ENCODE measurements at places on chromosomes 2 and 18.

DNA sequence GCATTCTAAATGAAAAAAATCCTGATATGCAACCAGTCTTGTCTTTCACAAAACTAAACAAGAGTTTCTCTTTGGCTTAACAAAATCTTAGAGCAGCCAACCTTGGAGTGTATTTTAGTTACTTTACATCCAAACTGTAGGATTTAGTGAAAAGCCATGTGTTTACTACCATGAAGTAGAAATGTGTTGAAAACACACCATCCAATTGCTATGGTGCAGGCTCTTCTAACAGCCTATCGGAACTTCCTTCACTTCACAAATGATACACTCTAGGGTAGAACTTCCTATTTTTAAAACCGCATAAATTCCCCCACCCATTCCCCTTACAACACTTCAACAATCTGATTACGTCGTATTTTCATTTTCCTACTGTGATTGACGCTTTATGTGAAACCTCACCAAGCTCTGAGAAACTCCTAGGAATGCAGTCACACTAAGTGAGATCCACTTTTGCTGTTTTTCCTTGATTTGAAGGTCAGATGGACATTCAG is 74.4 kb upstream of the MAP4K4 start:
- peak; percentile 50 for DNase-seq

DNA sequence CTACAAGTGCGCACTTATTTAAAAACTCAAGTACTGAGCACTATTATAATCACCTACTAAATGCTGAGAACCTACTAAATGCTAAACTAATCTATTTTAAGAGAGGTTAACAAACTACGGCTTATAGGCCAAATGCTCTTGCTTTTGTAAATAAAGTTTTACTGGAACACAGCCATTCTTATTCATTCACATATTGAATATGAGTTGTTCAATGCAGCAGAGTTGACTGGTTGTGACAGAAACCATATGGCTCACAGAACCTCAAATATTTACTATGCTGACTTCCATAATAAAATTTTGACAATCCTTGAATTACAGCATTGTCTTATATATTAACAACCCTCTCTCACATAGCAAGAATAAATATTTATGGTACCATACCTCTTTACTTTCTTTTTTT is 103.2 kb downstream of the ZNF521 start:
- no peak for DNase-seq

- no peak for DNase-seq
Measured at GRCh38 chr2:85875350-85876050, 13.3 kb downstream of the ST3GAL5 start.

- no peak for DNase-seq
Measured at GRCh38 chr2:19623488-19623887, 265.1 kb upstream of the OSR1 start.

All from GM12878 (cell line).